Immature natural killer cell (primary cell): ENCODE measurements at places on chromosomes 1 and 21. TPM values are rescaled to one million over a fixed set of nuclear protein-coding genes. Genes with fewer than 3 reads are reported as not detected.

SCYL3 gene
- polyA plus RNA-seq: 6.1 TPM

TFAP2E gene
- polyA plus RNA-seq: not detected

DCDC2B gene
- polyA plus RNA-seq: not detected

CFAP74 gene
- polyA plus RNA-seq: not detected

ST6GALNAC3 gene
- polyA plus RNA-seq: not detected

CA14 gene
- 0.70 TPM for polyA plus RNA-seq

FBXO2 gene
- 14.4 TPM for polyA plus RNA-seq

TRIM45 gene
- polyA plus RNA-seq: not detected

FAM151A gene
- polyA plus RNA-seq: not detected

SPATA21 gene
- polyA plus RNA-seq: not detected

LRRN2 gene
- not detected for polyA plus RNA-seq

OR6Y1 gene
- polyA plus RNA-seq: not detected

PRSS38 gene
- polyA plus RNA-seq: not detected

DNAJB4 gene
- 3.9 TPM for polyA plus RNA-seq

LYPD8 gene
- not detected for polyA plus RNA-seq

AKR7A3 gene
- polyA plus RNA-seq: not detected

PCSK9 gene
- not detected for polyA plus RNA-seq

DMBX1 gene
- not detected for polyA plus RNA-seq

NR1I3 gene
- polyA plus RNA-seq: not detected

NKAIN1 gene
- not detected for polyA plus RNA-seq

LRRC7 gene
- polyA plus RNA-seq: not detected

ZNF593OS gene
- not detected for polyA plus RNA-seq

TMEM82 gene
- polyA plus RNA-seq: not detected

BRDT gene
- not detected for polyA plus RNA-seq

CD5L gene
- not detected for polyA plus RNA-seq

OR2T2 gene
- polyA plus RNA-seq: not detected

SLC45A1 gene
- 0.39 TPM for polyA plus RNA-seq
